ENCODE measurements at places on chromosomes 5 and 9. TPM values are rescaled to one million over a fixed set of nuclear protein-coding genes. Genes with fewer than 3 reads are reported as not detected.

The OR1Q1 gene
- not detected for total RNA-seq

The RLN1 gene
- not detected for total RNA-seq

The COL15A1 gene
- 62.1 TPM for total RNA-seq

The FREM1 gene
- total RNA-seq = 7.6 TPM

The FSTL4 gene
- not detected for total RNA-seq

The PCSK1 gene
- not detected for total RNA-seq

The NTNG2 gene
- total RNA-seq = 4.4 TPM

The PCDHA3 gene
- 2.4 TPM for total RNA-seq

The SPINK1 gene
- not detected for total RNA-seq

The DNAJA1 gene
- 148 TPM for total RNA-seq

The PLEKHG4B gene
- total RNA-seq = under 0.01 TPM

The PAEP gene
- total RNA-seq = not detected

The CARTPT gene
- total RNA-seq = not detected

The AK8 gene
- 1.9 TPM for total RNA-seq

The CFAP90 gene
- total RNA-seq = not detected

The SSBP2 gene
- 22.0 TPM for total RNA-seq

The GKAP1 gene
- 13.1 TPM for total RNA-seq

The FCN2 gene
- total RNA-seq = not detected

The C9orf78 gene
- total RNA-seq = 56.9 TPM

The SLC6A7 gene
- total RNA-seq = not detected

The GALNT12 gene
- 0.29 TPM for total RNA-seq

The DCAF12 gene
- 6.4 TPM for total RNA-seq

The DND1 gene
- total RNA-seq = 2.6 TPM

The CRB2 gene
- 2.3 TPM for total RNA-seq

The FOCAD gene
- total RNA-seq = 24.1 TPM

The NR5A1 gene
- 0.58 TPM for total RNA-seq

The MOB3B gene
- total RNA-seq = 34.4 TPM

The LCP2 gene
- total RNA-seq = 10.3 TPM

The SURF2 gene
- 5.9 TPM for total RNA-seq

The ACOT12 gene
- 0.55 TPM for total RNA-seq

All from uterus (tissue), 4 donors.